Glutamatergic neuron (in vitro differentiated cells): ENCODE measurements at places on chromosomes 5 and 9. TPM values are rescaled to one million over a fixed set of nuclear protein-coding genes. Genes with fewer than 3 reads are reported as not detected.

DNA sequence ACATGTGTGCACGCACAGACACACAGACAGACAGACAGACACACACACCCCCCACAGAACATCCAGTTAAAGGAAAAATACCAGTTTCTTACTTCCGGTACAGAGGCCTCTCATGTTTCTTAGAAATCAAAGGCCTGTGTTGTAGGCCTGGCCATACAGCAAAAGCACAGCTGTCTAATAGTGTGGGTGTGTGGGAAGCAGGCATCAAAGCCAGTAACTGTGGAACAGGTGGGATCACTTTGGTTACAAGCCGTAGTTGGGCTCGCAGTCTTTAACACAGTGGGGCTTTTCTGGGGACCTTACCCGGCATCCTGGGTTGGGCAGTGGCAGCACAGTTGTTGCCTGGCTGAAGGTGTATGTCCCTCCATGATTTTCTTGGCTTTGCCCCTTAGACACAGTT is 55.2 kb downstream of the FBXL7 start:
- no peak for DNase-seq
- H3K27ac ChIP-seq: no peak overlapping the region
- H3K4me3 ChIP-seq: no peak overlapping the region
- H3K36me3 ChIP-seq: no peaks in the 10 kb centered on the region
- H3K27me3 ChIP-seq: no peaks in the 10 kb centered on the region
- H3K4me1 ChIP-seq: peaks cover 11% of the 10 kb centered on the region

DNA sequence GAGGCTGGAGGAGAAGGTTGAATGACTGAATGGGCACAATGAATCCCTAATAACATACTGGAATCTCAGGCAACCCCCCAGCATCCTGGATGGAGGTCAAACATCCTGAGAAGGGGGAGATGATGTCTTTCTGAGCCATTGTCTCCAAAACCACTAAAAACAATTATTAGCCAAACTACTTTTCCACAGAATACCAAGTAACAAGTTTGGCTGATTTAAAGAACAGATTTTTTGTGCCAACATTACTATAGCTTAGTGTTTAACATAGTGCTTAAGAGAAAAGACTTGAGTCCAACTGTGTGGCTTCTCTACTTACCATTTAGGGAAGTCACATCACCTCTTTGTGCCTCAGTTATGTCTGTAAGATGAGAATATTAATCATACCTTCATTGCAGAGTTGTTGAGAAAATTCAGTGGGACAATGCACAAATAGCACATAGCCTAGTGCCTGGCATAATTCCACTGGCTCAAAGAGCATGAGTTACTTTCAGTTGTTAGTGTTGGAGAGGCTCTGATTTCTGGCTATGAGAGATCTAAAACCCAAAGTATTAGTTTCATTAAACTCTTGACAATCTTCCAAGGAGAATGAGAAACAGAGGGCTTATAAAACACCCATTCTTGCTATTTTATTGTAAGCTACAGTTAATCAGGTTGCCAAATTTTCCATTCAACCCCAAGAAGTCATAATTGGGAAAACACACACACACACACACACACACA is 111.3 kb upstream of the NR3C1 start:
- H3K27ac ChIP-seq: no peak overlapping the region
- peaks cover 2% of the 10 kb centered on the region for H3K27me3 ChIP-seq
- no peak for DNase-seq
- H3K4me3 ChIP-seq: no peak overlapping the region
- H3K36me3 ChIP-seq: no peaks in the 10 kb centered on the region

The DBH gene
- total RNA-seq: 1.8 TPM

DNA sequence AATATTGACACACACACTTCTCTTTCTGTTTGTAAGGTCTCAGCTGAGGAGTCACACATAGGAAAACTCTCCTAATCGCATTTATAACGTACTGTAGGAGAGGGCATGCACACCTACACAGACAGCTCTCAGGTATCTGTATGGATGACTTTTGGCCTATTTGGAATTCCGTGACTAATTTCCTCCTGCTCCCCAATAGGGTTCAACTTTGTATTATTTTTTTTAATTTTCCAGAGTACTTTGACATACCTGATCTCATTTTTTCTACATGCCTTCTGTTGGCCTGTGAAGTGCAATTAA is 195.9 kb downstream of the ARHGAP26 start:
- no peak overlapping the region for H3K4me3 ChIP-seq
- peaks cover 8% of the 10 kb centered on the region for H3K4me1 ChIP-seq
- DNase-seq: no peak
- no peak overlapping the region for H3K27ac ChIP-seq

The ZNF454 gene
- total RNA-seq: 9.3 TPM

The PCDHAC1 gene
- 25.2 TPM for total RNA-seq

The BARHL1 gene
- total RNA-seq: not detected
